ENCODE measurements at places on chromosomes 12 and 14. TPM values are rescaled to one million over a fixed set of nuclear protein-coding genes. Genes with fewer than 3 reads are reported as not detected.
A peak's percentile ranks its signal among the peaks of the same experiment; 100 is the strongest.

DNA sequence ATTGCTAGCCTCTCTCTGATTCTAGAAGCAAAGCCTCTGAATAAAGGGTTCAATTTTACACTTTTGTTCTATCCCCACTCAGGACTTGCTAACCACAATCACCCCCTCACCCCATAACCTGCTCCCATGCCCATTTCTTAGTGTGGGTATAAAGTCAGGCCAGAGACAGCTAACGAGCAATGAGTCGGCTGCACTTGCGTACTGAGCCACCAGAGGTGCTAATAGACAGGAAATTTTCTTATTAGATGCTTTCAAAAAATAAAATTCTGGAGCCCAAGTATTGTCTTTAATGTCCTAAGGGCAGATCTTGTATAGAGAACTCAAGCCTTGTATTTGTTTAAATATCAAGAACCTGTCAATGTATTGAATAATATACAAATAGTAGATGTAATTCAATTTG is 256.9 kb downstream of the SYT1 start:
- no peak for DNase-seq

DNA sequence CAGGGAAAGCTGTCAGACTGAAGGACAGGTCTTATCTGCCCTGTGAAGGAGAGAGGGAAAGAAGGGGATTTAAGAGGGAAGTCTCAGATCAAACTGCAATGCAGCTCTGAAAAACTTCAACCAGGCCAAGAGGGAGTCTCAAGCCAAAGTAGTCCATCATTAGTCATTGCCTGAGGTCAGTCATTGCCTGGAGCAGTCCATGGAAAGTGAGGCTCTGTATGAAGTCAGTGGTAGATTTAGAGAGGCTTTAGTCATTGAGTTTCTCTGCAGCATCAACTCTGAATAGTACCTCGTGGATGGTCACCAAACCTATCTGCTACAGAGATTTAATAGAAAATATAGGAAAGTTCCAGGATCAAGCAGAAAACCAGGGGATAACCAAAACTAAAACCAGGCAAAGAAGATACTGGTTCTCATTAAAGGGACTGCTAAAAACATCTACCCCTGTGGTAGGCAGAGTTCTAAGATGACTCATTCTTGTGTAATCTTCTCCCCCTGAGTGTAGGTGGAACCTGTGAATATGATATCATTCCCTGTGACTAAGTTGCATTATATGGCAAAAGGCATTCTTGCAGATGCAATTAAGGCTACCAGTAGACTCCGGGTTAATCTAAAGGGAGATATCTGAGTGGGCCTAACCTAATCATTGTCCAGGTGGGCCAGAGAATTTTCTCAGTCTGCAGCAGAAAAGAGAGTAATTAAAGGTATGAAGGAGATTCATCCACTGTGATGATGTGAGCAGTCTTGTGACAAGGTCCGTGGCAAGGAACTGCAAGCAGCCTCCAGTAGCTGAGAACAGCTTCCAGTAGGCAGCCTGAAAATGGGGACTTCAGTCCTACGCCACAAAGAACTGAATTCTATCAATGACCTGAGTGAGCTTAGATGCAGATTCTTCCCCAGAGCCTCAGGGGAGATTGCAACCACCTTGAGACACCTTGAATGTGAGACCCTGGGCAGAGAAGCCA is 123.1 kb downstream of the GALC start:
- DNase-seq = no peak

GRCh38 chr12:34400411-34400881 is 378.1 kb downstream of the ALG10 start:
- DNase-seq = no peak

GRCh38 chr14:86885280-86885679 is 1107.7 kb downstream of the GALC start:
- no peak for DNase-seq

DNA sequence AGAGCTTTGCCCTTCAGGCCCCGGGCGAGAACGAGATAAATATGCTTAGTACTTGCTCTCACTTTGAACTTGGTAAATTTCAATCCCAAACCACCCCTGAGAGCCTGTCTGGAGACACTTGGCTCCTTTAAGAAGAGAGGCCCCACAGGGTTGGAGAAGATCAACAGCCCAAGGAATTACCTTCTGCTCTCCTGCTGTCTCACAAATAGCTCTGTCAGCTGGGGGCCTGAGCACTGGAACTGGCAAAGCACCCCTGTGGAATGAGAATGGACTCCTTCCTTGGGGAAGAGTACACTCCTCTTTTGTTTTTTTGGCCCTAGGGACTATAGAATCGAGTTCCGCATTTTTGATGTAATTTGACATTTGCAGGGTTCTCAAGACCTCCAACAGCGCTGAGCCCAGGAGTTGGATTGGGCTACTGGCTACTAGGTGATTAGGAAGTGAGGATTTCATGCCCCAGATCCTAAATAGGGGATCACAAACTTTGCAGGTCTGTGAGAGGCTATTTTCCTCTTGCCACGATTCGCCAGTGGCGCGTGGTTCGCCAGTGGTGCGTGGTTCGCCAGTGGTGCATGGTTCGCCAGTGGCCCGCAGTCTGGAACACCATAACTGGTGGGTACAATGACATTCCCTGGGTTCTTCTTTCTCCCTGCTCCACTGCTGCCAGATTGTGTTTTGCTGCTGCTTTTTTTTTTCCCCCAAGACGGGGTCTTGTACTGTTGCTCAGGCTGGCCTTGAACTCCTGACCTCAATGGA is 17.8 kb upstream of the MEG3 start:
- no peak for DNase-seq

GRCh38 chr12:4579305-4580102 is 17.5 kb downstream of the DYRK4 start:
- DNase-seq = no peak

GRCh38 chr14:61147381-61147821 is 133.7 kb downstream of the TMEM30B start:
- no peak for DNase-seq

DNA sequence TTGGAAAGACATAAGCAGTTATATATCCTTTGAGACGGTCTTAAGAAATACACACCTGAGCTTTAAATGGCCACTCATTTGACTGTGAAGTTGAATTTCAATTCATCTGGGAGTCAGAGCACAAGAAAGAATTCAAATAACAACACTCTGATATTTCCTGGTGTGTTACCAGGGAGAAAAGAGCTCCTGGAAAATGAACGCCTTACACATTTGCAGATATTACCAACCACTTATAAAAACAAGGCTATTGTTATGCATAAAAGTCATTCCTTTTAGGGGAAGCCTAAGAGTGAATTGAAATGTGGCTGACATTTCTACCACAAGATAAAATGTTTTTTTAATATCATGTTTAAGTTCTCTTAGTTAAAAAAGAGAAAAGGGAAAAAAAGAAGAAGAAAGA is 229.2 kb upstream of the PLEKHG7 start:
- no peak for DNase-seq

DNA sequence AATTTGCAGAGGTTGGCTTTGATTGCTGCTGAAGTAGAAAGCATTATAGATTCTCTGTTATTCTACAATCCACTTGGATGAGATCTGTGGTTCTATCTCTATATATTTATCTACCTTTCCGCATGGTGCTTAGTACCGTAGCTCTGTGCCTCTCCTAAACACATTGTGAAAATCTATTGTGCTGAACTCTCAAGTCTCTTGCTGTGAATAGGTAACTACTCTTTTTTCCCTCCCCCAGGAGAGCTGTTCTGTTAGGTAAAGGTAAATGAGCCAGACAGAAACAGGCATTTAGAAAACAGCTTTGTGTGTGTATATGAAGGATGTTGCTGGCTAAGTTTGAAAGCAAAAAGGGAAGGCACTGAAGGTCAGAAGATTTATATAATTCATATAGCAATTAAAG is 112.6 kb downstream of the BRMS1L start:
- DNase-seq = no peak

GRCh38 chr14:101501858-101502615 is 59.3 kb upstream of the DIO3 start:
- DNase-seq = peak; percentile 28

GRCh38 chr12:12441843-12442461 is 85.1 kb downstream of the BORCS5 start:
- DNase-seq = no peak

DNA sequence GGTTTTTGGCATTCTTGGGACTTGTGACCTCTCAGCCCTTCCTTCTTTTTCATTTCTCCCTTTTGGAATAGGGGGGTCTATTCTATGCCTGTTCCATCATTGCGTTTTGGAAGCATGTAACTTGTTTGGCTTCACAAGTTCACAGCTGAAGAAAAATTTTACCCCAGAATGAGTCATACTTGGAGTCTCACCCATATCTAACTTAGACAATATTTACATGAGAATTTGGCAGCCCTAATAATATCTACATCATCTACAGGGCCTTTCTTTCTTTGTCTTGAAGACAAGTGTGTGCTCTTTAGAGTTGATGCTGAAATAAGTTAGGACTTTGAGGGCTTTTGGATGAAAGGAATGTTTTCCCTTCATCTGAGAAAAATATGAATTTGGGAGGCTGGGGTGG is 1312.9 kb upstream of the FLRT2 start:
- DNase-seq = no peak

Gene RERG
- total RNA-seq = 12.4 TPM

Gene ACYP1
- 19.5 TPM for total RNA-seq

Gene HSPA2
- total RNA-seq = 151 TPM

Gene KRT74
- total RNA-seq = 2.9 TPM

Gene SYT10
- total RNA-seq = not detected

Gene NEUROD4
- total RNA-seq = not detected

Gene CDH24
- 1.4 TPM for total RNA-seq

All from right atrium auricular region (tissue), 2 donors.